ENCODE measurements at places on chromosomes 1 and 21.

- DNase-seq, result no peak
Observed at GRCh38 chr1:201460814-201461644, 8.0 kb downstream of the PHLDA3 start.

DNA sequence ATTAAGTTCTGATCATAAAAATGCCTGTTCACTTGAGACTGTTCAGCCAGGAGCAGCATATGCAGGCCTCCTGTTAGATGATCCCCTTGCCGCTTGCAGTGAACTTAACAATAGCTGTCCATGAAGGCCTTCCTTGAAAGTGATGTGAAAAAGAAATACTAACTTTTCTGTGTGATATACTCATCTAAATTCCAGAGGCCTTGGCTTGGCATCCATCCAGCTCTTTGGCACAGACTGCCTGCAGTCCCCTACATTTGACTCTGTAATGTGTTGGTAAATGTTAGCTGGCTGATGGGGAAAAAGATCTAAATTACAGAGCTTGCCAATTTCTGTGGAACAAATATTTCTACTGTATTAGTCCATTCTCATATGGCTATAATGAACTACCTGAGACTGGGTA is 73.7 kb downstream of the KCNK2 start:
- DNase-seq, result no peak

- DNase-seq, result no peak
Observed at GRCh38 chr1:210597555-210598134, 268.9 kb downstream of the HHAT start.

DNA sequence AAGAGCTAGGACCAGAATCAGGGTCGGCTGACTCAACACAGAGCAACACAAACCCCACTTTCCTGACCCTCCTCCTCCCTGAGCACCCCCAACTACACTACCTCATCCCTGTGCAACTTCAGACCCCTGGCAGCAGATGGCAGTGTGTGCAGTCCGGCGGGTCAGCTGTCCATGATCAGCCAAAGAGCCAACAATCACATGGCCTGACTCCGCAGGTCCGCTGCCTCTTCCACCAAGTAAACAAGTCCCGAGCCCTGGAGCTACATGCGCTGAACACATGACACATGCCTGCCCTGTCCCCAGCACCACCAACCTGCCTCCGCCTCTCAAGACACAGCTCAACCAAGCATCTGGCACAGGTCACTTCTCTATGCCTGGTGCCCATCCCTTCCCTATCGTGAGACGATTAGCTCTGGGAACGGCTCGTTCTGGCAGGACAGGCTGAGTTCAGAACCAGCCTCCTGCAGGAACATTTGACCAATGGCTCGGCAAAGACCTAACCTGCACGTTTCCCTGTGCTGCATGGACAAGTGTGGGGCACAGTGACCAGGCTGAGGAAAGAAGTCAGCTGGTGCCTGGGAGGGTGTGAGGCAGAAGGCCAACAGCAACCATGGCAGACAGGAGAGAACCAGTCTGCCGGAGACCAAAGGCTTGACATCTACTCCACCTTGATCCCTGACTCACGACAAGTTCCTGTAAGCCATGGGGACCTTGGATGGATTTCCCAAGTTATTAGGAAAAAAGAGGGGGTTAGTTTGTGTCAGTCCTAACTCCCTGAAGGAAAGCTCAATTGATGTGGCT is 60.3 kb downstream of the CD46 start:
- DNase-seq, result no peak

- DNase-seq, result no peak
Observed at GRCh38 chr21:42571391-42572150, 57.9 kb downstream of the SLC37A1 start.

GRCh38 chr1:203117611-203118575 is 9.6 kb upstream of the ADORA1 start:
- peak; percentile 43 for DNase-seq

DNA sequence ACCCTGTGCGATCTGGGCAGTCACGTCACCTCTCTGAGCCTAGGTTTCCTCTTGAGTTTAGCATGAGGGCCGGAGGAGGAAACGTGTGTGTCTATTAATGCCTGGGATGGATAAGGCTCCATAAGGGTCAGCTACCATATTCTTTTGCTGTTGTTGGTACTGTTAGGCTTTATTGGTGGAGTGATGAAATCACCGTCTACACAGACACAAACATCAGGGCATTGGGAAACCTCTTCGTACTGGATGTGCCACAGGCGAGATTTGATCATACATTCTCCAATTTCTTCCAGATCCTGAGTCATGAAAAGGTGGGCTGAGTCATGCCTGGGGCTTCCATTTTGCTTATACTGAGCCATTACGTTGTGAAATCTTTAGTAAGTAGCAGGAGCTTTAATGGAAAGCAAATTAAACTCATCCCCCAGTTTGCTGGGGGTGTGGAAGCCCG is 24.9 kb upstream of the GRHL3 start:
- DNase-seq, result no peak

GRCh38 chr1:16443975-16444770 is 3.6 kb downstream of the NECAP2 start:
- DNase-seq, result peak; percentile 84

DNA sequence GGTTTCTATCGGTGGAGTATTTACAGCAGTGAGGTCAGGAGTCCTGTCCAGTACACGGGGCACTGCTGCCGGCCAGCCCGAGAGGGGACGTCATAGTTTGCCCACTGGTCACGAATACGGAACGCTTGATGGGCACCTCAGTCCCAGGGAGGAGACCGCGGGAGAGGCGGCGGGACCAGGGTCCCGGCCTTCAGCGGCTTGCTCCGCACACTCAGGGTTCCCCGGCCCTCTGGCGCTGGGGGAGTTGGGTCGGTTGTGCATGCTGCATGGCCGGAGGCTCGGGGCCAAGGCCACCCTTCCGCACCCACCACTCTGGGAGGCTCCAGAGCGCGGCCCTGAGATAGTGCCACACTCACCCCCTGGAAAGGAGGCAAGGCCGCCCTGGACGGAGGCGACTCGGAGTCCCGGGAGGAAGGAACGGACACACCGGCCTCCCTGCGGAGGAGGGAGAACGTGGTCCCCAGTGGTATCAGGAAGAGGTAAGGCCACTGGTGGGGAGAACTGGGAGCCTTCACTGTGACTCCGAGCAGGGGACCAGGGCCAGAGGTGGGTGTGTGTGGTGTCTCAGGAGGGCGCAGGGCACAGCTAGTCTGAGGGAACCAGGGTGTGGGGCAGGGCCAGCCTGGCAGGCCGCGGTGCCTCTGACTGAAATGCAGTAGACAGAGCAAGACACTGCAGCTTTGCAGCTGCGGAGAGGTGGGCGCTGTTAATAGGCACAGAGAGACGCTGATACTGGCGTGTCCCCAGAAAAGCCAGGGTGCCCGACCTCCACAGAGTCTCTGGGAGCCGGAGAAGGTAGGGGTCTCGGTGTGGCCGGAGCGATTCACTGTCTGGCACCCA is 28.6 kb upstream of the PRSS38 start:
- DNase-seq, result no peak

DNA sequence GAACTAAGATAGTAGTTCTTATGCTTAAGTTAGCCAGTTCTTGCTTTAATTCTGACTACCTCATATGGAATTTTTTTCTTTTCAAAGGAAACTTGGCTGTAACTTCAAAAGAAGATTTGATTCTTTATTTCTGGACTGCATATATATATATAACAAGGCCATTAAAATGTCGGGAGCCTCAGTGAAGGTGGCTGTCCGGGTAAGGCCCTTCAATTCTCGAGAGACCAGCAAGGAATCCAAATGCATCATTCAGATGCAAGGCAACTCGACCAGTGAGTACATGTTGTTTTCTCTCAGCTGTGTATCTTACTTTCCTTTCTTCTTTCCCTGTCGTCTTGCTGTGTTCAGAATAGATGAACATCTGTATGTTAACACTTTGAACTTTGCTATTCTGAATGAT is 21.8 kb downstream of the KIF1B start:
- no peak for DNase-seq

DNA sequence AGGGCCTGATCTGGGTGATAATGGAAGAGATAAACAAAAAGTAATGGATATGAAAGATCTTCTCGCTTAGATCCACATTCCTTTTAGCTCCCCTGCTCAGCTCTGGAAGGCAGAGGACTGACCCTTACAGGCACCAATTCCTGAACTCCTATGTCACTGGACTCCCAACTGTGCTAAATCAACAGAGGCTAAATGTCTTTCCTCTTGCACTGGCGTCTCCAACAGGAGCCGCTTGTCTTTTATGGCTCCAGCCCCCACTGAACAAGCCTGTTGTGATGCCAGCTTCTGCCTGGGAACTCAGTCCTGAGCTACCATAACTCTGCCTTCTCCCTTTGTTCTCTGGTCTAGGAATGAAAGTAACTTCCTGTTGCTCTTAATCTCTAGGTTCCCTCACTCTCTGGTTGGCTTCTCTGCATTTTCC is 142.1 kb upstream of the COL11A1 start:
- no peak for DNase-seq

- peak; percentile 82 for DNase-seq
Observed at GRCh38 chr1:43834280-43835081, 99.1 kb upstream of the ARTN start.

DNA sequence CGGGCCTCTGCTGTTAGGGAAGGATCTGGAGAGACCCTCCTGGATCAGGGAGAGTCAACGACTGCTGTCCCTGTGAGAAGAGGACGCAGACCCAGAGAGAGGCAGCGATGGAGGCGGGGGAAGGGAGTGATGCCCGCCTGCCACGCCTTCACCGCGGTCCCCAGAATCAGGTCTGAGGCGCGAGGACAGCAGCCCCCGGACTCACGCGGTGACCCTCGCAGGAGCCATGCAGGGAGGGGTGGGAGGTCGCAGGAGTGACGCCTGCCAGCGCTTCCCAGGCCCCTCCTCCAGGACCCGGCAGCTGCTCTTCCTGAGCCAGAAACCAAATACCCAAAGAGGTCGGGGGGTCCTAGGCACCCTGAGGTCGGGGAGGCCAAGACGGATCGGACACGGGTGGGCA is 6.2 kb upstream of the TNFRSF4 start:
- no peak for DNase-seq

GRCh38 chr1:110948038-110948810 is 15.5 kb downstream of the LRIF1 start:
- DNase-seq, result no peak

GRCh38 chr1:42680921-42681683 is 1.1 kb upstream of the YBX1 start:
- peak; percentile 70 for DNase-seq

Measured in hematopoietic multipotent progenitor cell treated with erythropoietin and hydrocortisone succinate and interleukin-3 and kit ligand, for 8 days (in vitro differentiated cells).